SJSA1 (cell line): ENCODE measurements at places on chromosomes 7 and 10.

DNA sequence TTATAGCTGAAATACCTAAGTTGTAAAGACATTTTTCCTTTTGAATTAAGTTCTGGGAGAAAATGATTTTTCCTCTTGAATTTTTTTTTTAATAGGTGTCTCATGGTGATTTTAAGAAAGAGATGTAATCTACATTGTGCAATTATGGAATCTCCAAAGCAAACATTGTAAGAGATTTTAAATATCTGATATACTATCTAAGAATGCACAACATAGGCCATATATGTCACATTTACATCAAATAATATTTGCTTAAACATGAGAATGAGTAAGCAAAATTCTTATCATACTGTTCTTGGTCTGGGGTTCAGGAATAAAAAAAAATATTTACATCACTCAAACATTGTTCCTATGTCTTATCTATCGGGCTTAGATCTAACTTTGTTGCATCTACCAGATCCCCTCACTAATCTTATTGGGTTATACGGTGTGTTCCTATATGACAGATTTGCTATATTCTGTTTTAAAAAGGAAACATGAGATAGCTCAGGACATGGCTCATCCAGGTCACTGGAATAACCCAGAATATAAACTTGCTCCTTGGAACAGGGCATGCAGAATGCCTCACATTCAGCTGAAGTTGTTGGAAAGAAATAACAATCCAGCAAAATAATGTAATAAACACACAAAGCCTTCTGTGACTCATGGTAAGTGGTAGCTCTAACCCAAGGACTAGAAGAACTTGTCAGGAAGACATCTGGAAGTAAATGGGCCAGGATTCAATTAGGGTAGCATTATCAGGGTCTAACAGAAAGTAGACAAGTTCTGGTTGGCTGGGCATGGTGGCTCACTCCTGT, 794.7 kb downstream of the IPMK start:
- H3K4me3 ChIP-seq, result no peak overlapping the region
- no peaks in the 10 kb centered on the region for H3K36me3 ChIP-seq
- H3K27me3 ChIP-seq, result no peaks in the 10 kb centered on the region
- DNase-seq, result no peak
- no peaks in the 10 kb centered on the region for H3K4me1 ChIP-seq

DNA sequence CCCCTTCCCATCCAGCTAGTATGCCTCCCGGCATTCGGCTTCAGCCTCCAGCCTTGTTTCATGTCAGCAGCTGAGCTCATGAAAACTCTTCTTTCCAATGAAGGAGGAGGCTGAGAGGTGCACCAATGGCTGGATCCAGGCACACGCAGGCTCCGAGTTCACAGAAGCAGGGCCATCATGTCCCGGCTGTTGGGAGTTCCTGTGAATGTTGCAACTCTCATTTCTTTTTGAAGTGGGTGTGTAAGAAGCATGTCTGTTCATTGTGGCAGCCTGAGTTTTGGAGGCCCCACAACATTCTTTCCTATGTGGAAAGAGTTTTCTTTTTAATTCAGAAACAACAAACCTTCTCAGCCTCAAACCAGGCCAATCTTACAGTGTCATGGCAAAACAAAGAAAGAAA, 89.7 kb downstream of the PTPRE start:
- no peak overlapping the region for H3K27ac ChIP-seq
- H3K36me3 ChIP-seq, result no peaks in the 10 kb centered on the region
- peaks cover 7% of the 10 kb centered on the region for H3K4me1 ChIP-seq
- H3K27me3 ChIP-seq, result no peaks in the 10 kb centered on the region
- no peak for DNase-seq

DNA sequence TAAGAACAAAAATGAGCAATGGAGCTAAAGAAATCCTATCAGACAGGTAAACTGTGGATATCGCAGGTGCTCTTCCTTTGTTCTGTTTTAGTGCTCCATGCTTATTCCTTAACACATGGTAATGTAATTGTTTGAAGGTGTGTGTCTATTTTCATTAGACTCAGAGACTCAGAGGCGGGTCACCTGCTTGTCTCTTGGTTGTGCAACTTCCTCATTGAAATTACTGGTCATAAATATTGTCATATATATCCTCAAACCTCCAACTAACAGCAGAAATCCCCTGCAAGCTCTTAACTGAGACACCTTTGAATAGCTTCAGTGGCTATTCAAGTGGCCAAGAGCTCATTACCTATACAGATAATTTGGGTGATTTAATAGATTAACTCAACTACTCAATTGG, 177.2 kb downstream of the PTN start:
- no peaks in the 10 kb centered on the region for H3K4me1 ChIP-seq
- no peaks in the 10 kb centered on the region for H3K27me3 ChIP-seq
- DNase-seq, result no peak
- no peak overlapping the region for H3K4me3 ChIP-seq
- H3K27ac ChIP-seq, result no peak overlapping the region
- no peaks in the 10 kb centered on the region for H3K36me3 ChIP-seq

DNA sequence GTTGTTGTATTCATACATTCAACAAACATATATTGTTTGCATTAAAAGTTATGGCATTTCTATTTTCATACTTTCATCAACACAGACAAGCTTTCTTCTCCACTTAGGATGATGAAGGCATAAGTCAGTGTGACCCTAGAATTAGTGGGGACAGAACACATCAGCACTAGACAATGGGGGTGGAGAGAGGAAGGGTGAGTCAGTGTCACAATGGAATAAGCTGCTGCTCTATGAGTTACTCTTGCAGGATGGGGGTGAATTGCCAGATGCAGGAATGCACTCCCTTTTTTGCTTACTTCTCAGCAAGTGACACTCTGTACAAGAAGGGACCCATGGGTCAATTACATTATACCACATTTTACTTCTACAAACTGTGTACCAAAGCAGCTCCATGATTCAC, 74.0 kb downstream of the DGKI start:
- no peak overlapping the region for H3K27ac ChIP-seq
- no peak overlapping the region for H3K4me3 ChIP-seq
- peaks cover 31% of the 10 kb centered on the region for H3K4me1 ChIP-seq

GRCh38 chr7:105643851-105644250, 62.6 kb upstream of the EFCAB10 start:
- H3K27me3 ChIP-seq, result no peaks in the 10 kb centered on the region
- H3K4me3 ChIP-seq, result no peak overlapping the region
- H3K36me3 ChIP-seq, result no peaks in the 10 kb centered on the region
- no peak for DNase-seq

DNA sequence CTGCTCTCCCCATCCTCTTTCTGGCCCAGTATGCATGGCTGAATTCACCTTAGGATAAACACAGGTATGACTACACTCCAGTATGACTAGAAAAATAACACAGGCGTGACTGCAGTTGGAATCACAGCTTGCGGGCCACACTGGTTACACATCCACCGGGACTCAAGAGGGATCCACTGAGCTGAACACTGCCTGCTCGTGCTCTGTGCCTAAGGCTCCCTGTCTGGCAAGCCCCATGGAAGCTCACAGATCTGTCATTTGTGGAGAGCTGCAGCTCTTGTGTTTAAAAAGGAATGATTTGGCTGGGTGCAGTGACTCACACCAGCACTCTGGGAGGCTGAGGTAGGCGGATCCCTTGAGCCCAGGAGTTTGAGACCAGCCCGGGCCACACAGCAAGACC, 26.8 kb downstream of the VOPP1 start:
- no peak overlapping the region for H3K4me3 ChIP-seq
- 0 out of 2 replicates have a peak overlapping the region, but pooled peaks have one; percentile 8 for H3K27ac ChIP-seq
- peaks cover 29% of the 10 kb centered on the region for H3K4me1 ChIP-seq
- DNase-seq, result peak; percentile 72

GRCh38 chr10:94500063-94500462, 45.5 kb upstream of the HELLS start:
- no peak overlapping the region for H3K27ac ChIP-seq
- DNase-seq, result no peak
- H3K4me1 ChIP-seq, result no peaks in the 10 kb centered on the region

DNA sequence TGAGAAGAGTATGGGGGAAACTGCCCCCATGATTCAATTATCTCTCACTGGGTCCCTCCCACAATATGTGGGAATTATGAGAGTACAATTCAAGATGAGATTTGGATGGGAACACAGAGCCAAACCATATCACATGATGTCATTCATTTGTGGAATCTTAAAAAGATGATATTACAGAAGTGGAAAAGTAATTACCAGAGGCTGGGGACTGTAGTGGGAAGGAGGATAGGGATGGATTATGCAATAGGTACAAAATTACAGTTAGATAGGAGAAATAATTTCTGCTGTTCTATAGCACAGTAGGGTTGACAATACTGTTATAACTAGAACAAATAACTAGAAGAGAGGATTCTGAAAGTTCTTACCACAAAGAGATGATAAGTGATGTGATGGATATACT, 141.4 kb downstream of the VPS50 start:
- H3K36me3 ChIP-seq, result no peaks in the 10 kb centered on the region
- H3K27me3 ChIP-seq, result no peaks in the 10 kb centered on the region
- peaks cover 3% of the 10 kb centered on the region; the same call in 1 of the 2 replicates for H3K4me1 ChIP-seq
- DNase-seq, result no peak

DNA sequence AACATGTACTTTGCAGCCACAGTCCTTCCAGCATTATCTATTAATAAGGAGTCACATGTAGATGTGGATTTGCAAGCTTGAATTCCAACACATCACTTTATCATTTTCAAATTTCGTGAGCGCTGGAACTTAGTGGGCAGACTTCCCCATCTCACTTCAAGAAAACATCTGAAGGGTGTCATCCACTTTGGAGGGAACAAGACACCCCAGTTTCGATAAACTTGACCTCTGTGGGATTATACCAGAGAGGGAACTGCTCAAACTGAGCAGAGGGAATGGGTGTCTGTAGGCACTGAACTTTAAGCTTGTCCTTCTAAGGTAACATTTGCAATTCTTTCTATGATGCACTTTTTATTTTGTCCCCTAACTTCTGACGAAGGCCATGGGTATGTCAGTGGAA, 27.5 kb downstream of the ADRB1 start:
- H3K4me1 ChIP-seq, result no peaks in the 10 kb centered on the region
- no peak for DNase-seq
- no peak overlapping the region for H3K27ac ChIP-seq
- no peak overlapping the region for H3K4me3 ChIP-seq

GRCh38 chr10:128274938-128275337, 148.7 kb upstream of the MKI67 start:
- H3K27me3 ChIP-seq, result no peaks in the 10 kb centered on the region
- no peak overlapping the region for H3K4me3 ChIP-seq
- DNase-seq, result no peak
- H3K4me1 ChIP-seq, result no peaks in the 10 kb centered on the region
- no peak overlapping the region for H3K27ac ChIP-seq

- H3K4me1 ChIP-seq, result peaks cover 22% of the 10 kb centered on the region
- H3K27ac ChIP-seq, result no peak overlapping the region
- no peaks in the 10 kb centered on the region for H3K36me3 ChIP-seq
- no peak for DNase-seq
- no peak overlapping the region for H3K4me3 ChIP-seq
- H3K27me3 ChIP-seq, result no peaks in the 10 kb centered on the region
These were observed 100.7 kb downstream of the GNAI1 start for GRCh38 chr7:80235334-80235733.
